Stimulated activated CD4-positive, alpha-beta T cell treated with anti-CD3 and anti-CD28 coated beads, Interleukin-1b, Interleukin-23, amount 100 ng/mL, for 24 hours (primary cell): ENCODE measurements at places on chromosomes 11 and 22.

DNA sequence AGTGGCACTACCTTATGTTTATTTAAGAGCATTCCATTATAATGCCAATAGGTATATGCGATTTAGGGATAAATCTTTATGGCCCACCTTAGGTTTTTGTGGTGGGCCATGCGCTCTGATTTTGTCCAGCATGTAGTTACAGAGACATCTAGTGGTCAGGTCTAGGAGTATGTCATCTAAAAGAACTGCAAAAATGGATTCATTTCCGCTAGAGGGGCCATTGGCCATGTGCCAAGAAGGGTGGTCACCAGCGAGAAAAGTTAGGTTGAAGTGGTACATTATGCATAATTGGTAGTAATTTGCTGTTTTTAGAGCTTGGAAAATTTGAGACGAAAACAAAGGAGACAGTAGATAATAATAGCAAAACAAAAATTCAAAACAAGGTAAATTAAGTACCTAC, 27.7 kb downstream of the LRRC4C start:
- DNase-seq: no peak

- DNase-seq: no peak
Measured at GRCh38 chr11:64458997-64459396, 100.0 kb downstream of the RPS6KA4 start.

DNA sequence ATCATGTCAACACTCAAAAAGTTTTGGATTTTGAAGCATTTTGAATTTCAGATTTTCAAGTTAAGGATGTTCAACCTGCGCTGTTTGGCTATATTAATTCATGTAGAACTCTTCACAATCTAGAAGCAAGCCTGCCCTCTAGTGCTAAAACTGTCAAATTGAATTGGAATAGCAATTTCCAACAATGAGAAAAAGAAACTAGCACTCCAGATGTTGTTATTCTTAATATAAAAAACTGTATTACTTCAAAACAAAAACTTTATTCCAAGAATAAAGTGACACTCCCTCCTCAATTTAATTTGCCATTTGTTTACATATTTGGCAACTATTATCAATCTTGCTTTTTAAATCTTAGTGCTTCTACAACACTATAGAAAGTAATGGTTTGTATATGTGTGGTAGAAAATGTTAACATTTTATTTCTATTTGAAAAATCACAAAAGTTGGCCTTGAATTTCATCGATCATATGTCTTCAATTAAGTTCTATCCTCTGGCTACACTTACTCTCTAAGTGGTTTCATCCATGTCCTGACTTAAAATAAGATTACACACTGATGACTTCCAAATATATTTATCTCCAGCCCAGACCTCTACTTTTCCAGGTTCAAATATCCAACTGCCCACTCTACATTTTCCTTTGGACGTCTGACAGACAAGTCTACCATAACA, 36.6 kb downstream of the DCUN1D5 start:
- DNase-seq: no peak

DNA sequence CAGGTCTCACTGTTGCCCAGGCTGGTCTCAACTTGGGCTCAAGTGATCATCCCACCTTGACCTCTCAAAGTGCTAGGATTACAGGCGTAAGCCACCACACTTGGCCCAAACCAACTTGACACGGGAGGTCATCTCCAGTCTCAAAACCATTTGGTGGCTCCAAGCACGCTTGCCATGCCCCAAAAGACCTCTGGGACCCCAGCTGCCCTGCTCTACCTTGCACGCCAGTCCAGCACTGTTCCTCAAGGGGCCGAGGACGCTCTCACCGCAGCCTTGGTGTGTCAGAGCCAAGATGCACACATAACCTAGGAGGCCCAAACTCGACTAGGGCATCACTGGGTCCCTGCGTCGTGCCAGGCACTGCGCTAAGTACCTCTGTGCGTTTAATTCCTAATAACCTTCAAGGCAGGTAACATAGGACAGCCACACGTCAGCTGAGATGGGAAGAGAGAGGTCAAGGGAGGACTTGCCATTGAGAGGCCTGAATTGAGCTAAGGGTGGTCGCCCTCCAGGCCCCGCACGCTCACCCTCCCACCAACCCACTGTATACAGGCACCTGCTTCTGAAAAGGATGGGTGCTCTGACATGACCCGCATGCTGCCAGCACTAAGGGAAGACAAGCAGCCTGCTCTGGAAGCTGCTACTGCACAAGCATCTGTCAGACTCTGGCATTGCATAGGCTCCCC, 4.6 kb upstream of the GAS2L1 start:
- no peak for DNase-seq

DNA sequence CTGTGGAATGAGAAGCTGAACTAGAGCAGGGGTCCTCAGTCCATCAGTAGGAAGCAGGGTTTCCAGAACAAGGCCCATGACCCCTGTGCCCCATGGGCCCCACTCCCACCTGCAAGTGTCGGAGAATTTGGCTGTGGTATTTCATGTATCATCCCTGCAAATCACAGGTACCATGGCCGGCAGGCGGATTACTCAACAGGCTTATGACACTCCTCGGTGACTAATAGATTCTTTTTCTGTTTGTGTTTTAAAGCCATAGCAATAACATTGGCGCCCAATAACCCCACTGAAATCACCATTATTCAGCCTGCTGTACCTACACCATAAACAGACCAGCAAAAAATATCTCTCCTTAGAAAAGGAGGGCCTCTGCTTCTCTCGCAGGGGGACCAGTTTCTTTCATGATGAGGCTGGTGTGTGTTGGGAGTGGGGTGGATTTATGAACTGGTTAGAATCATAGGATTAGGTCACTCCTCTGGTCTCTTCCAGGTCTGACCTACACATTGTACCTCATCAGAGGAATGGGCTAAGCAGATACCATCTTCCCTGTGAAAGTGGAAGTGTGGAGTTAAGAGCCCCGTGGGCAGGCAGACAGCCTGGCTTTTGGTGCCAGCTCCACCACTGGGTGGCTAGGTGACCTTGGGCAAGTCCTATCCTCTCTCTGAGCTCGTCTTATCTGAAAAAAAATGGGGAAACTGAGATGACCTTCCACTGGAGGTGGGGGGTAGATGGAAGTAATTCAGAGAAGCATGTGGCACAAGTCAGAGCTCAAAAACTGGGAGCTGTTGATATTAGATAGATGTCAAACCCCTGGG, 60.2 kb upstream of the WNT11 start:
- no peak for DNase-seq

DNA sequence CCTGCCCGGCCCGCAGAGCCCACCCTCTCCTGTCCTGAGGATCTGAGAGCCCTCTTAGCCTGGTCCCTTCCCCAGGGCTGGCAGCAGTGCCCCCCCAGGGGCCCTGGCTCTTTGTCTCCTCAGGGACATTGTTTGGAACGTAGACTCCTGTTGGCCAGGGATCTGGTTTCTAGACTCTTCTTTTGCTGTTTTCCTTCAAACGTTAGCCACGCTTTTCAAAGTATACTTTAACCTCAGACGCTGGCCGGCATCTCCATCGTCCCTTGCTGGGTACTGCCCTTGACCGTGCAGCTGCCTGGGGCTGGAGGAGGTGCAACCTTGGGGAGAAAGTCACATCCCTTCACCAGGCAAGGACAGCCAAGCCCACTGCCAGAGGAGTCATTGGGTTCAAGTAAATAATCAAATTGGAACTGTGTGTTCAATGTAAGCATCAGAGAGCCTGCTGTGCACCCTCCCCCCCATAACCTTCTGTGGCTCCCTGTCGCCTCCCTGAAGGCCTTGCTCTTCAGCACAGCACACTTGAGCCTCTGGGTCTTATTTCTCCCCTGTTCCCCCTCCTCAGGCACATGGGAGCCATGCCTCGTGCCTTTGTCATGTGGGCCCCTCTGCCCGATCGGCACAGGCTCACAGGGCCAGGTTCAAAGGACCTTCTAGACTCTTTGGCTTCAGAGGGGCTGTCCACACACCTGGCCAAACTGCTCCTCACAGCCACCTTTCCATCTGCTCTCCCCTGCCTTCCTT, 21.8 kb upstream of the WNT7B start:
- DNase-seq: no peak

GRCh38 chr11:121524233-121524631, 71.5 kb upstream of the SORL1-AS1 start:
- no peak for DNase-seq

DNA sequence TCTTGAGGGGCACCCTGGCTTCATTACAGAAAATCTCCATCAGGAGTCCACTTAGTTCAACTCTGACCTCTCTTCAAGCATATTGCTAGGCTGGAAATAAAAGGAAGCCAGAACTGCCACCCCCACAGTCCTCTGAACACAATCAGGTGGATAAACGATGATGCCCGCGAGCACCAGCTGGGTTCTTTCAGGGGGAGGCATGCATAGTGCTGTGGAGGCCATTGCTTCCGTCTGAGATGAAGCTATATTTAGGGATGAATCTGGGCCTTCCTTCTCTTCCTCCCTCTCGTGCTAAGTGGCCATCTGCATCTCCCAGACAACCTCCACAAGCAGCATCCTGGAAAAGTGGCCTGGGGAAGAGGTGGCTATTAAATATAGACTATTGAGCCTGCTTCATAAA, 3.9 kb upstream of the MICAL2 start:
- no peak for DNase-seq

DNA sequence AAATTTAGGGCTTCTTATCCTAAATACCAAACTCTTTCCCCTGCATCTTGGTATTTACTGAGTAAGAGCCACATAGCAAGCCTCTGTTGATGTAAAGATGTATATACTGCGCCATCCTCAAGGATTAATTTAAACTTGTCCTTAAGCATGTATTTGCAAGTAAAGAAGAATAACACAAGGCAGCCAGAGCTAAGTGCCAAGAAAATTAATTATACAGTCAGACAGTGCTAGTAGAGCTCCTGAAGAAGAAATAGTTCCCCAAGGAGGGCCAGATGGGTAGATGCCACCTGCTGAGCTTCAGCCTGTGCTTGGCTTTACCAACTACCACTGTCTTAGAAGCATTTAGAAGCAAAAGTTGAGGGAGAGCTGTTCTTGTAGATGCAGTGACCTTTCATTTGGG, 470.0 kb downstream of the BUD13 start:
- DNase-seq: no peak

DNA sequence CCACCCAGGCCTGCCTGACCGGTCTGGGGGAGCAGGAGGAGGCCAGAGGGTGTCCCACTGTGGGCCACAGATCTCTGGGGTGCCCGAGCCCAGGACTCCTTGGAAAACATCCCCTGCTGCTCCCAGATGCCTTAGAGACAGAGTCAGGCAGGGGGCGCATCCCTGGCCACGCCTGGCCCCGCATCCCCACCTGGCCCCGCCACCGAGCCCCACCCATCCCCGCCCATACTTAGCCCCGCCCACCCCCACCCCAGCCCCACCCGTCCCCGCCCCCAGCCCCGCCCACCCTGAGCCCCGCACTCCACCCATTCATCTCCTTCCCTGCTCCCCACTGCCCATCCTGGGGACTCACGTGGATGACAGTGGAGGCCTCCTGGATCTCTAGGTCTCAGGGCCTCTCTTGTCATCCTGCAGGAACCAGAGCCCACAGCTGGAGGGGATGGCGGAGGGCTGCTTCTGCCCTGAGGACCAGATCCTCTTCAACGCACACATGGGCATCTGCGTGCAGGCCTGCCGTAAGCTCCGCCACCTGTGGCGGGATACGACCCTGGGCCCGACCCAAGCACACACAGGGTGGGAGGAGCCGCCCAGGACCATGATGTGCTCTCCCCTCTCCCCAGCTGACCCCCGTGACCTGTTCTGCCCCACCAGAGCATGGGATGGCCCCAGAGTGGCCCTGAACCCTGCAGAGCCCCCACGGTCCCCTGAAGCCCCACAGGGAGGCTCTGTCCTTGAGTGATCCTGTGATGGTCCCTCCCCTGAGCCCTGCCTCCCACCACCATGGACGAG, 33.6 kb downstream of the MUC5B start:
- DNase-seq: no peak

GRCh38 chr11:8693555-8693954, 11.0 kb downstream of the RPL27A start:
- no peak for DNase-seq

- DNase-seq: no peak
Measured at GRCh38 chr11:120173807-120174206, 35.9 kb upstream of the TRIM29 start.

DNA sequence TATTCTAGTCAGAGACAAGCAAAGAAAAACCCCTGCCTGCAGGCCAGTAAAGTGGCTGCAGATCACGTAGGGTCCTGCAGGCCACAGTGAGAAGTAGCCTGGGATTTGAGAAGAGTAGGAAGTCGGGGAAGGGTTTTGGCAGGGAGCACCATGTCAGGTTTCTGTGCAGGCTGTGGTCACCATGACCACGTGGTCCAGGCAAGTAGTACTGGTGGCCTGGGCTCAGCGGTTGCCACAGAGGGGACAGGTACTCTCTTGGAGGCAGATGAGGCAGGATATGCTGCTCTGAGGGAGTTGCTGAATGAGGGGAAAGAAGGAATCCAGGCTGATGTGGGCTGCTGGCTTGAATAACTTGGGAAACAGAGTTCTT, 46.5 kb downstream of the PISD start:
- no peak for DNase-seq

GRCh38 chr22:49508561-49508960, 319.1 kb downstream of the BRD1 start:
- DNase-seq: no peak

DNA sequence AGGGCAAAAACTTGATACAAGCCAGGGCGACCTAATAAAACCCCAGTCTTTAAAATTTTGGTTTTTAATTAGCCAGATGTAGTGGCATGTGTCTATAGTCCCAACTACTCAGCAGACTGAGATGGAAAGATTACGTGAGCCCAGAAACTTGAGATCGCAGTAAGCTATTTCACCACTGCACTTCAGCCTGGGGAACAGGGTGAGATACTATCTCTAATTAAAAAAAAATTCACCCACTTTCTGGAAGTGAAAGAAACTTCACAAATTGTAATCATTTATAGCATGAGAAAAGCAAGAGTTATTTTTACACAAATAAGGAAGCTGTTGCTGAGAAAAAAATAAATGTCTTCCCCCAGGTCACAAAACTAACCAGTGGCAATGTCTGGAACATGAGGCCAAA, 882 bp upstream of the GLYATL2 start:
- DNase-seq: no peak

DNA sequence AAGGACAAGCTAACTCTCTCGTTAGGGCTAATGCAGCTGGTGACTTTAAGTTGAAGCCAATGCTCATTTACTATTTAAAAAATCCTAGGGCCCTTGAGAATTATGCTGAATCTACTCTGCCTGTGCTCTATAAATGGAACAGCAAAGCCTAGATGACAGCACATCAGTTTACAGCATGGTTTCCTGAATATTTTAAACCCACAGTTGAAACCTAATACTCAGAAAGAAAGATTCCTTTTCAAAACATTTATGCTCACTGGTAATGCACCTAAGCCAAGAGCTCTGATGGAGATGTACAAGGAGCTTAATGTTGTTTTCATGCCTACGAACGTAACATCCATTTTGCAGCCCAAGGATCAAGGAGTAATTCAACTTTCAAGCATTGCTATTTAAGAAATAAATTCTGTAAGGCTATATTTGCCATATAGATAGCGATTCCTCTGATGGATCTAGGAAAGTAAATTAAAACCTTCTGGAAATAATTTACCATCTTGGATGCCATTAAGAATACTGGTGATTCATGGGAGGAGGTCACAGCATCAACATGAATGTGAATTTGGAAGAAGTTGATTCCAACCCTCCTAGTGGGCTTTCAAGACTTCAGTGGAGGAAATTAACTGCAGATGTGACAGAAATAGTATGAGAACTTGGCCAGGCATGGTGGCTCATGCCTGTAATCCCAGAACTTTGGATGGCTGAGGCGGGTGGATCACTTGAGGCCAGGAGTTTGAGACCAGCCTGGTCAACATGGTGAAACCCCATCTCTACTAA, 14.5 kb downstream of the XNDC1N start:
- no peak for DNase-seq
